NCI-H1694 treated with DMSO at 0.1 percent for 48 hours (cell line): ENCODE measurements at places on chromosomes 3 and 15.

DNA sequence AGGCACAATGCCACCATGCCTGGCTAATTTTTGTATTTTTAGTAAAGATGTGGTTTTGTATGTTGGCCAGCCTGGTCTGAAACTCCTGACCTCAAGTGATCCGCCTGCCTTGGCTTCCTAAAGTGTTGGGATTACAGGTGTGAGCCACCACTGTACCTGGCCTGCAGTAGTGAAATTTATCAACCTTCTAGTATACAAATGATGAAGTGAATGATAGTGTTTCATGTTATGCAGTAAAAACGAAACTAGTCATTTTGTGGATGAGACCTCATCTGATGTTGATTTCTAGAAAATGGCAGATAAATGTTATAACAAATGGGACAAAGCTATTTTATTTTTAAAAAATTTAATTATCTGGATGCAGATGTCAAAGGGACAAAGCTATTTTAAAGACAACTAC is 32.9 kb downstream of the NXPE3 start:
- DNase-seq, result no peak

- no peak for DNase-seq
Measured at GRCh38 chr15:82543160-82543559, 2.9 kb upstream of the RPS17 start.

GRCh38 chr3:123046262-123047061 is 18.9 kb upstream of the SEMA5B start:
- DNase-seq, result no peak

DNA sequence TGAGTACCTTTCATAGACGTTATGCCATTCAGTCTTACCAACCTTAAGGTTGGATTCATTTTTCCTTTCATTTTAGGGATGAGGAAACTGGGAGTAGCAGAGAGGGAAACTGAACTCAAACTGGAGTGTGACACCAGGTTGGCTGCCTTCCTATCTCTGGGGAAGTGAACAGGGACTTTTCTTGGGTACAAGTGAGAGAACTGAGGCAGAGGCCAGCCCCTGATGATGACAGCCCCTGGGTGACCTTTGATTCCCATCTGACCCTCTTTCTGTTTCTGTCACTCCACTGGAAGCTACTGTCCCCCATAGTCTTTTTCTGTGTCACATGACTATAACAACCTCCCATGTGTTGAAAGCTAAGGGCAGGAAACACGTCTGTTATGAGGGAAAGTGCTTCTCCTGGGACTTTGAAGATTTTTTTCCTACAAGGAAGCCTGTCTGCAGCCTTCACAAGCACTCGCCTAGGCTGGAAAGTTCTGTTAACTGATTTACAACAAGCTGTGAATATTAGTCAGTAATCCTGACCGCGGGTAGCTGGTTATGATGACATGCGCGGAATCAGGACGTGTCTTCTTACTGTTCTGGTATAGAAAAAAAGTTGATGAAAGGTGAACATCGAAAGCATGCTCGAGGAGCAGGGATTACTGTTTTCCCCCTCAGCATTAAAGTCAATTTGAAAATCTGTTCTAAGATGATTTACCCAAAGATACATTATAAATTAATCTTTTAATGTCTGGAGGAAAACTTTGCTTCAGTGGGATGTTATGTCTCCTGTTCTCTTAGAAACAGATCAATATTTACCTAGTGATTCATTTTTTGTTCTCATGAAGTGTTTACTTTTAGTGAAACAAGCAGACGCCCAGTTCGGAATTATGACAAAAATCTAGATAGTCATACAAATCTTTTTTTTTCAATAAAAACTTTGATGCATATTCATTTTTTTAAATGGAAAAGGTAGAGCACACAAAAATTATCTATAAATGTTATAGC is 31.5 kb downstream of the ABHD2 start:
- DNase-seq, result no peak

GRCh38 chr3:171460725-171461524 is 720 bp upstream of the TNIK start:
- DNase-seq, result no peak

DNA sequence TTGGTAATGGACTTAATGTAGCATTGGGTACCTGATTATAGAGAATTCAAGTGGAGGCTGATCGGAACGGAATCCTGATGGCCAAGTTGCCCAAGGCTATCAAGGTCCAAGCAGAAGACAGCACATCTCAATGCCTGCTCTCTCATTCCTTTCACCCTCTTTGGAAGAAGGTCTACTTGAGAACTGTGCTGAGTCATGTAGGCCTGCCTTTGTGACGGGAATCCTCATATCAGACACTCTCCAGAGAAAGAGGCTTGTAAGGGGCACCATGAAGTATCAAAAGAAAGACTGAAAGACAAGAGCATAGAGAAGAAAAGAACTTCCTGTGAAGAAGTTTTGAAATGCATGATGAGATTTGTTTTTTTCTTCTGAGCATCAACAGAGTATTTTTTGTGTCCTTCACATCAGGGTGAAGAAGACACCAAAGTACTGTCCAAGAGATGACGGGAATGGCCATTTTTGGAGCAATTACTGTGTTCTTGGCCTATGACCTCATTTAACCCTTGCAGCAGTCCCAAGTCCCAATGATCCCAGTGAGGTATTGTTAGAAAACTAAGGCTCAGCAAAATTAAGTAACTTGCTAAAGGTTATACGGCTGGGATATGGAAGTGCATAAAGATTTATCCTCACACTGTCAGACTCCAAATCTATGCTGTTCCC is 13.2 kb upstream of the LARP6 start:
- DNase-seq, result no peak

GRCh38 chr15:101295607-101296161 is 636 bp upstream of the SNRPA1 start:
- peak; percentile 16 for DNase-seq

DNA sequence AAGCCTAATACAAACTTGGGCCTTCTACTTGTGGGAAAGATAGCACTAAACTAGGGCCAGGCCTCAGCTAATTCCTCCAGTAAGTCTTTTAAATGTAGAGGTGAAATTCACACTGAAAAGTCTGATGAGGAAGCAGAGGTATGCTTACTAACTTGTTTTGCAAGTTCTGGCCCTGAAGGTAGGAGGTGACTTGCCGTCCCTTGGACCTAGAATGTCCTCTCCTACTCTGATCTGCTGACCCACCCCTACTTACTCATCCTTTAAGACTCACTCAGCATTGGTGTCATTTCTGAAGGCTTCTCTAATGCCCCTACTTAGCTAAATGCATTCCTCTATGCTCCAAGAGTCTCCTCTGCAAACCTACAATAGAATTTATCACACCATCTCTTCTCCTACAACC is 19.4 kb downstream of the RIOX2 start:
- no peak for DNase-seq

DNA sequence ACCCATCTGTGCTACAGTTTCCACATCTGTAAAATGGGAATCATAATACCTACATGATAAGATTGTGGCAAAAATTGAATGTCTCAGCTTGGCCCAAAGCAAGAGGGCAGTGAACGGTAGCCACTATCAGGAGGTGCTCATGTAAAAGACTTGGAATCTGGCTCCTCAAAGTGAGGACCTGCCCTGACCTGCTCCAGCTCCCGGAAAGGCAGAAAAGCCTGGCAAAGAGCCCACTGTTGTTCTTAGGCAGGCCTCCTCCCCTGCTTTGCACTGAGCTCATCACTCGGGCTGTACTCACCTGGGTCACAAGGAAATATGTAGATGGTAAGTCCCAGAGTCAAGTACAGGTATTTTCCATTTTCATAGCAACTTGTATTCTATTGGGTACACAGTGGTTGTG is 250.7 kb upstream of the TBL1XR1 start:
- DNase-seq, result no peak

DNA sequence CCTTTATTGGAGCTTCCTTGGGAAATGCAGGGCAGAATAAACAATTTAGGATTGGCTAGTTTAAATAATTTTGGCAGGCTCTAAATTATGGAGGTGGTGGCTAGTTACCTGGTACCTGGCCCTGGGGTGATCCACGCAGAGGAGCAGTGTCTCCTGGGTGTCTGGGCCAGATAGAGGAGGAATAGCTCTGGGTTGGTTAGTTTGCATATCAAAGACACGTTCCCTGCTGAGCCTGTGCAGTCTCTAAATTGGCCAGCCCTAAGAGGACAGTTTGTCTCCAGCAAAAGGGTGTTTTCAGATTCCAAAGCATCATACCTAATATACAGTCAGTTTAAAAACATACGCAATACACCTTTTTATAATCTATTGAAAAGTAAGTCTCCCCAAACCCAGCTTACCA is 333.3 kb upstream of the TPM1 start:
- no peak for DNase-seq

- no peak for DNase-seq
Measured at GRCh38 chr3:186985661-186986364, 55.5 kb downstream of the ST6GAL1 start.

- peak; percentile 17 for DNase-seq
Measured at GRCh38 chr3:109050591-109051167, 67.3 kb downstream of the MORC1 start.

DNA sequence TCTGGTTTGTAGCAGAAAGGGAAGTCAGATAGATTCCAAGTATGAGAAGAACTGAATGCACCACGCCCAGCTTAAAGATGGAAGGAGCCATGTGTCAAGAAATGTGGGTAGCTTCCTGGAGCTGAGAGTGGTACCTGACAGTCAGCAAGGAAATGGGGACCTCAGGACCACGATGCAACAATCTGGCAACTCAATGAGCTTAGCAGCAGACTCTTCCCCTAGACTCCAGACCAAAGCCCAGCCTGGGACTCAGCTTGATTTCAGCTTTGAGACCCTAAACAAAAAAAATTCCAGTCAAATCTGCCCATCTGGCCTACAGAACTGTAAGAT is 24.4 kb downstream of the MIX23 start:
- DNase-seq, result no peak

DNA sequence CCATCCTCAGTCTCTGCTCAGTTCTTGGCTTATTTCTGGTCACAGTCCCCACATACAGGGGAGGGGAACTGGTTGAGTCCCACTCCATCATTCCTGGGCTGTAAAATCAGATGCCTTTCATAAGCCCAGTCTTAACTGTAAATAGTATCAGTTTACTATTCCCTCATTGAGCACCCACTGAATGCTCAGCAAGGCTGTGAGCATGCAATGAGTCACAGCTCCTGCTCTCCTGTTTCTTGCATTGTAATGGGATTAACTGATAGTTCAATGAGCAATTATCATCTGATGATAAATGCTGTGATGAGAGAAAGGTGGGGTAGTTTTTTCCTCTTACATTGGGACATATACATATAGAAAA is 113.6 kb upstream of the TPM1 start:
- no peak for DNase-seq

DNA sequence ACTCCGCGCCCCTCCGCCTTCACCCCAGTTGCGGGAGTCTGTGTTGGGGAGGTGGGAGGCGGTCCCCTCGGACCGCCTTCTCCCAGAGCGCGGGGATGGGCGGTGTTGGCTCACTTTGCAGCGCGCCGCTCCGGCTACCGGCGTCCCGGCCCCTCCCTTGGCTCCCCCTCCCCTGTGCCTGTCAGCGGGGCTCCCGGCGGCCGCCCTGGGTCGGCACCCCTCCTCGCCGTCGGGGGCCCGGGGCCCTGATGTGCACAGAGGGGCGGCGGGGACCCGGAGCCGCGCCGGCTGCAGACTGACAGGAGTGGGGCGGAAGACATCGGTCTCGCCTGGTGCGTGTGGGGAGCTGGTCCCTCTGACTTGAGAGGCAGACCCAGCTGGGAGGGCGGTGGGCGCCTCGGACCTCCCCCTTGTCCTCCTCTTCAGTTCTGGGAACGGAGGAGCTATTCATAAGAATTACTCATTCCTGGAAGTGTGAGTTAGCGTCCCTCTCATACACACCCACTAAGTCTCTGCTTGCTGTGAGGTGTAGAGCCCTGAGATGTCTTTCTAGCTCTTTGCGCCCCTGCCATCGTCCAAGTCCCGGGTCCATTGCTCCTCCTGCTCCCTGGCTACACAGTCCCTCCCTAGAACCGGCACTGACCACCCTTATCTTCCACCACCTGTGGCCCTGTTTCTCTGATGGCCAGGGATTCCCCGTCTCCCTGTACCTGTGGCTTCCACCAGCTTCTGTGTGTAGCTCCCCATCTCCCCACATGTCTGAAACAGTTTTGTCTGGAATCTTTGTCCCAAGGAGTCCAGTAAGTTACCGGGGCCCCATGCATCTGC is 42.3 kb upstream of the ROPN1 start:
- DNase-seq, result no peak

DNA sequence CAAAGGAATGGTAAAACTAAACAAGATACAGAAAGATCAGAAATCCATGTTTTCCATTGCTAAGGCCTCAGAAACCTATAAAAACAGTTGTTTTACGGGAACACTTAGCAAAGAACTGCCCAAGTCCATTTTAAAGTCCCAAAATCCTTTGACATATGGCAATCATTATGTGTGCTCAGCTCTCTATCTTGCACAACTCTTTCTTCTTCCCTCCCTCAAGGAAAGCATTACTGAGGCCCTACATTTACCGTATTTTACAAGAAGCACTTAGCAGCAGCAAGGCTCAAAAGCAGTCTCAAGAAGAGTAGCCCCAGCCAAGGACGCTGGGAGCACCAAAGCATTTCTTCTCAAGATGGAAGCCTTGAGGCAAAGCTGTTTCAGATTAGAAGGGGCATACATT is 169.6 kb upstream of the LRTM1 start:
- DNase-seq, result no peak

GRCh38 chr3:31529421-31529820 is 3.3 kb upstream of the STT3B start:
- DNase-seq, result no peak

DNA sequence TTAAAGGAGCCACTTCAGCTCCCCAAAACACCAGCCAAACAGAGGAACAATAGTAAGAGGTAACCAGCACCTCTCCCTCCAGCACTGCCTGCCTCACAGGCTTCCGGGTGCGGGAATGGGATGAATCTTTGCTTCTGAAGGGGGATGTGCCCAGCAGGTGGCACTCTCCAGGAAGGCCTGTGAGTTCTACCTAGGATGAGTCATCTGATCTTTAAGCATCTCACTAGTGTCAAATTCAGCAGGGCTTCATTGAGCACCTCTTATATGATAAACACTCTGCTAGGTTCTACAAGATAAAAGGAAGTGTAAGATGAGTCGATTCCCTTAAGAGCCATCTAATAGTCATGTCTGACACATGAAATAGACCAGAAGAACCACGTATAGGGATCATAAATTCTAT is 237.4 kb upstream of the UMPS start:
- DNase-seq, result peak; percentile 31

DNA sequence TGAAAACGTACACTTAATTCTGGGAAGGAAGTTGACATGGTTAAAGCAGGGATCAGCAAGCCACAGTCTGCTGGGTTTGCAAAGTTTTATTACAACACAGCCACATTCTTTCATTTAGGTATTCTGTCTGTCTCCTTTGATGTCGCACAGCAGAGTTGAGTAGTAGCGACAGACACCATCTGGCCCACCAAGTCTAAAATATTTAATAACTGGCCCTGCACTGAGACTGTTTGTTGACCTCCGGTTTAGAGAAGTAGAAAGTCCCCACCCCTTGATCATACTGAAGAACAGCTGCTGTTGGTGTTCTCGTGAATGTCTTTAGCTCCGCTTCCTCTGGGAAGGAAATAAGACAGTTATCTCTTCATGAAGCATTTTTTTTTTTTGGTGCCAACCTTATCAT is 66.2 kb downstream of the MCTP2 start:
- no peak for DNase-seq

- no peak for DNase-seq
Measured at GRCh38 chr15:89192136-89192535, 29.2 kb downstream of the RLBP1 start.

- no peak for DNase-seq
Measured at GRCh38 chr3:116607205-116607604, 102.4 kb upstream of the TUSC7 start.

GRCh38 chr3:20836801-20837200 is 650.8 kb upstream of the SGO1 start:
- no peak for DNase-seq
